ENCODE measurements at places on chromosomes 16 and 17.

DNA sequence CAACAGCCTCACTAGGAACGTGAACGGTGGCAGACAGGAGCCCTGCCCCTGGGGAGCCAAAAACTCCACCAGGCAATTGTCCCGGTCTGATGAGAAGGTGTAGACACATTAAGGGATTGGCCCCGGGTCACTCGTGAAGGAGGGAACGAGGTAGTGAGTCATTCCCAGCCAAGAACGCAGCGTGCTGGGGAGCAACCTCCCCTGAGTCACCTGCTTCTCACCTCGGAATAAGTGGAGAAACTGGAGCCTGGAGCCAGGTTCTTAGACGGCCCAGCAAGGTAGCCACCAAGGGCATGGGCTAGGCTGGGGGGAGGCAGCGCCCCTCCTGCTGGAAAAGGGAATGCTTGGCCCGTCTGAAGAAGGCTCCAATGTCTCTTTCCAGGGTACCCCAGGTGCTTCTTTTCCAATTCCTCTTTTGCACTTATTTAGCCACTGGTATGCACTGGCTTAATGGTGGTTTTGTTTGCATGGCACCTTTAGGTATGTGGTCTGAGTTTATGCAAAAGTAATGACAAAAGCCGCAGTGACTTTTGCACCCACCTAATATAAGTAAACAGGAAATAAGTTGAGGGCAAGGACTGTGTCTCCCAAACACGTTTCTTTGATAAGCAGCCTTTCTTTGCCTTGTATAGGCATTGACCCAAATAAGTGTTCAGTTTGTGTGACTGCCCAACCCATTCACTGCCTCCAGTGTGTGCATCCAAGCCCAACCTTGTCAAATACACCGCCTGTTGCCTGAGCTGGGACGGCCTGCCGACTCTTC is 1.8 kb upstream of the HELZ start:
- peak; percentile 62 for DNase-seq

DNA sequence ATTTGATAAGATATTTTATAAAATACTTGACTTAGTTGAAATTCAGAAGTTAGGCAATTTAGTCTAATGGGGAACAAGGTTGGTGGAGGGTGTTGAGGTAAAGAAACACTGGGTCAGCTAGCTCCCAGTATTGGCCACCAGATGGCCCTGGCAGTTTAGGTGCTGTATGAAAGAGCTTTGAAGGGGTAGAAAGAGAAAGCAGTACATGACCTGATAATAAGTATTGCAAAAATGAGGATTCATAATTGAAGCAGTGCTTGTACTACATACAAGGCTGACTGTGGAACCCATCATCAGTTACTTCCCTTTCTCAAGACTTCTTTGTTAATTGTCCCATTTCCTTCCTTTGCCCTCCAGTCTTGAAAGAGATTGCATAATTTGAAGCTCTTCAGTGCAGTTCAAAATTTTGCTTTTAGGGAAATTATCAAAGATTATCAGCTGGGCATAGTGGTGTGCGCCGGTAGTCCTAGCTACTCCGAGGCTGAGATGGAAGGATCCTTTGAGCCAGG is 29.4 kb downstream of the TANC2 start:
- no peak for DNase-seq

DNA sequence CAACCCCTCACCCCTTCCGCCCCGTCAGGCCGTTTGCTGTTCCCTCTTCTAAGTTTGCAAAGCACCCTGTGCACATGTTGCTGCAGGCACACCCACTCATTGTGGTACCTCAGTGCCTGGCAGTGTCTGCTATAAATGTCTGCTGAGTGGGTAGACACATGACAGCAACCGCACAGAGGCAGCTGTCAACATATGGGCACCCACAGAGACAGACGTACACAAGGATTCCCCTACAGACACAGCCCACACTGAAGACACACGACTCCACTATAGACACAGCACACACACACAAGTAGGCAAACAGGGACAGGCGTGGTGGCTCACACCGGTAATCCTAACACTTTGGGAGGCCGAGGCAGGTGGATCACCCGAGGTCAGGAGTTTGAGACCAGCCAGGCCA is 17.8 kb upstream of the CRK start:
- DNase-seq = no peak

GRCh38 chr16:9597967-9598730 is 506.7 kb downstream of the HAPSTR1 start:
- DNase-seq = no peak

- DNase-seq = peak; percentile 42
Observed at GRCh38 chr17:80970044-80970761, 21.4 kb upstream of the CHMP6 start.

GRCh38 chr16:82059983-82060421 is 24.9 kb downstream of the HSD17B2 start:
- DNase-seq = no peak

DNA sequence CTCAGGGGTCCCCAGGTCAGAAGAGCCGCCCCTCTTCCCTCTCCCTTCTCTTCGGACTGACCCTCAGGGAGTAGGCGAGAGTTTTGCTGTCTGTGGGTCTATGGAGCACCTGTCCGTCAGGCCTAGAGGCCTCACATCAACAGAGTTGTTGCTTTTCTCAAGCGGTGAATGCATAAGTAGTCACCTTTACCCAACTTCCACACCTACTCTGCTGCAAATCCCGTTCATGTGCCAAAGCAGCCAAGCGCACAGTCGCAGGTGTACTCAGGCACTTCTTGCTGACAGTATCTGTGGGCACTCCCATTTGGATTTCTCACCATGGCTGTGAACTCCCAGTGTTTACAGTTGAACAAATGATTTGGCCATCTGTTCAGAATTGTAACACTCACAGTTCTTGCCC is 4.0 kb upstream of the FA2H start:
- DNase-seq = no peak

GRCh38 chr17:77086433-77087010 is 54.2 kb upstream of the SEC14L1 start:
- peak; percentile 83 for DNase-seq

DNA sequence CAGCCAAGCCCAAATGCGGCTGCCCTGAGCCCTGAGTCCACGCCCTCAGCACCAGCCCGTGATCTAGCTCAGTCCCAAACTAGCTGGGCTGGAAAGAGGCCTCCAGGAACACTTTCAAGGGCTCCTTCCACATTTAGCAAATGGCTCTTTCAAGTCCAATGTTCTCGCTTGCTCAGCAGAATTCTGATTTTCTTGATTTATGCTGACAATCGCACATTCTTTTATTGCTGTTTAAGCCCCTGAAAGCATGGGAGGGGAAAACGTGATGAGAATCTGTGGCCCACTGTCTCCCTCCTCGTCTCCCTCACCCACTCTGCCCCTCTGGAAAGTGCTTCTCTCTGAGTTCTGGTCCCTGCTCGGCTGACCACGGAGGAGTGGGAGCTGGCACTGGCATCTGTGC is 293.8 kb downstream of the FOXL1 start:
- DNase-seq = no peak

DNA sequence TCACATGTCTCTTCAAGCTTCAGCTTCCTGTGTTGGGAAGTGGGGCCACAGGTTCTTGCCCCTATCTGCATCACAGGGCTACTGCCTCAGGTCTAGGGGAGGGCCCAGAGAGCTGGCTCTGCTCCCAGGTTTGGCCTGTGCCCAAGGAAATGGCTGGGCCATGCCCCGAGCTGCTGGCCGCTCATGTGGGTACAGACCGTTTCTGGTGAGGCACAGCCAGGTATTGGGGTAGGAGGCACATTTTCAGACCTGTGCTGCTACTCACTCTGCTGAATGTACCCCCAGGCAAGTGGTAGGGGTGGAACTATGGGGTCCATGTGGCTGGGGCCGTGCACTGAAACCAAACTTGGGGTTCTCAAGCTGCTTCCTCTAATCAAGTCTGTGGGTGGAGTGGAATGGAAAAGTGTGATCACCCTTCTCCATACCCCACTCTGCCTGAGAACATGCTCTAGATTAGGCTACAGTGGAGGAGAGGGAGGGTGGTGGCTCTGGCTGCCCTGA is 4.6 kb downstream of the GAS2L2 start:
- no peak for DNase-seq

DNA sequence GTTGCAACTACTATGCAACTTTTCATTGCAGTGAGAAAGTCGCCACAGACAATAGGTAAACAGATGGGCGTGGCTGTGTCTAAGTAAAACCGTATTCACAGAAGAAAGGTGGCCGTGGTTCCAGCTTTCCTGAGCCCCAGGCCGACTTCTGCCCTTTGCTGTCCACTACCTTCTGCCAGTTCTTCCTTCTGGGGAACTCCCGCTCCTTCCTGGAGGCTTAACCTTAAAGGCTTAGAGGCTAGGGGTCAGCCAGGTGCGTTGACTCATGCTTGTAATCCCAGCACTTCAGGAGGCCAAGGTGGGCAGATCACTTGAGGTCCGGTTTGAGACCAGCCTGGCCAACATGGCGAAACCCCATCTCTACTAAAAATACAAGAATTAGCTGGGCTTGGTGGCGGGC is 2.1 kb upstream of the SEPTIN12 start:
- no peak for DNase-seq

GRCh38 chr16:56824331-56824730 is 40.7 kb upstream of the SLC12A3 start:
- DNase-seq = no peak

Data from activated gamma-delta T cell treated with Interleukin-2 at 50 U/mL for 16 hours (primary cell).